GM12891 (cell line): ENCODE measurements at places on chromosomes 12 and 14.

DNA sequence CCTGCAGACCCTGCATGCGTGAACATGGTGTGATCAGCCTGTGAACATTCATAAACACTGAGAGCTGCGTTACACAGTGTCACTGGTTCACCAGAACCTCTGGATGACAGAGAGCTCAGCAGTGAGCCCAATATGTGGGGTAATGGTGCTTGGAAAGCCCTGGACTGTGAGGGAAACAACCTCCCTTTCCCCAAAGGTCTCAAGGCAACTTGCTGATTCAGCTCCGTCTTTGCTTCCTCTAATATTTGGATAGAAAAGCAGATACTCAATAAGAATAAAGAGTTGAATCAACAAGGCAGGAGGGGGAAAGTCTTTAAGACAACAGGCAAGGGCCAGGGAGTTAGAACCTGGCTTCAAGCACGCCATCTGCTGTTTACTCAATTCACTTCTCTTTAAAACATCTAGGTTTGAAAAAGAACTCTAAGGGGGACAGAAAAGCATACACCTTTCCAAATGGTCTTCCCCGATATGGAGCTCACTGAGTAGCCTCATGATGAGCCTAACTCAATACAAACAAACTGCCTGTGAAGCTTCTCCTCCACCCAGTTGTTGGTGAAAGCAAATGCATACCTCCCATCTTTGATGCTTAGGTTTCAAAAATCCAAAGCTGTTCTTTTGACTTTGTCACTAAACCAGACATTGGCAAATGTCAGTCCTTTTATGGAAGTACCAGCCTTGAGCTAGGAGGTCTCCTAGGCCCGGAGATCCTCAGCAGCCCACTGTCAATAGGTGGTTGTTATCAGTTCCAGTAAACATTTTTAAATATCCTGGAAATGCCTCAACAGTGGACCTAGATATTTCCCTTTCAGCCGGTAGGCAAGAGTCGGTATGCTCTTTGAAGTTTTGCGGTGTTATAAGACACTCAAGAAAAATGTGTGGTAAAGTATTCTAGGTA, 76.1 kb downstream of the SAMD4A start:
- no peak for DNase-seq

DNA sequence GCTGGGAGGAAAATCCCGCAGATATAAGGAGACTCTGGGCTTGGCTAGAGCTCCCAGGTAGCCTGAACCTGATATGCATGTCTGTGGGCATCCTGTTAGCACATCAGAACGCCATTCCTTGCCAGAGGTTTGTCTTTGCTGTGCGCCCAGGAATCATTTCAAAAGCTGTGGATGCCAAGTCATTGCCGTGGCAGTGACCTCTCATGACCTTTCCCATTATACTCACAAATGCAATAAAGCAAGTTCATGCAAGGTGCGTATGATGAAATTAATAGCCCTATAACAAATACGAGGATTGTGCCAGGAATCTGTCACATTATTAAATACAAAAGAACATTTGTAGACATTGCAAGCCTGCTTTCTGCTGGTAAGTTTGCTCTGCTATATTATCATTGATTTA, 229.1 kb upstream of the PELI2 start:
- no peak for DNase-seq

GRCh38 chr12:104460041-104460719, 3.4 kb downstream of the CHST11 start:
- no peak for DNase-seq

DNA sequence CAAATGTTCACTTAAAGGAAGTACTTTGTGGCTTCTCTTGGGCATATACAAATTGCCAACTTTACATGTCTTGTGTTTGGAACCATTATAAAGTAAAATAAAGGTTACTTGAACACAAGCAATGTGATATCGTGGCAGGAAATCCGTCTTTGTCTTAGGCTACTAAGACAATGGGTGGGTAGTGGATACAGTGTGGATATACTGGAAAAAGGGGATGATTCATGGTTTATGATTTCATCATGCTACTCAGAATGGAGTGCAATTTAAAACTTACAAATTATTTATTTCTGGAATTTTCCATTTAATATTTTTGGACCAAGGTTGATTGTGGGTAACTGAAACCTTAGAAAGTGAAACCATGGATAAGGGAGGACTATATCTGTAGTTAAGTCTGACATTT, 48.4 kb downstream of the MYRFL start:
- DNase-seq: no peak

DNA sequence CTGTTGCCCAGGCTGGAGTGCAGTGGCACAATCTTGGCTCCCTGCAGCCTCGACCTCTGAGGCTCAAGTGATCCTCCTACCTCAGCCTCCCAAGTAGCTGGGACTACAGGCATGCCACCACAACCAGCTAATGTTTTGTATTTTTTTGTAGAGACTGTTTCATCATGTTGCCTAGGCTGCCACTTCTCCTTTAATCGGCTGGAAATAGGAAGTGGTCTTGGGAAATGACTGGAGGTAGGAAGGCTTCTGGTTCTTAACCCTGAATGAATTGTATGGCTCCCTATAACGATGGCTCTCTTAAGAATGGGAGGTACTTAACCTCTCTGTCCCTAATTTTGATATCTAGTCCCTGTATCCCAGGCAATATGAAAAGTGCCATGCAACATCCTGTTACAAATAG, 113.9 kb upstream of the USP15 start:
- DNase-seq: no peak
